ENCODE measurements at places on chromosomes 12 and 14. TPM values are rescaled to one million over a fixed set of nuclear protein-coding genes. Genes with fewer than 3 reads are reported as not detected.

The NINJ2 gene
- total RNA-seq, result 18.7 TPM

The ARMH4 gene
- 11.9 TPM for total RNA-seq

The TROAP gene
- 0.72 TPM for total RNA-seq

The CELA1 gene
- total RNA-seq, result not detected

The FGF23 gene
- total RNA-seq, result 0.76 TPM

DNA sequence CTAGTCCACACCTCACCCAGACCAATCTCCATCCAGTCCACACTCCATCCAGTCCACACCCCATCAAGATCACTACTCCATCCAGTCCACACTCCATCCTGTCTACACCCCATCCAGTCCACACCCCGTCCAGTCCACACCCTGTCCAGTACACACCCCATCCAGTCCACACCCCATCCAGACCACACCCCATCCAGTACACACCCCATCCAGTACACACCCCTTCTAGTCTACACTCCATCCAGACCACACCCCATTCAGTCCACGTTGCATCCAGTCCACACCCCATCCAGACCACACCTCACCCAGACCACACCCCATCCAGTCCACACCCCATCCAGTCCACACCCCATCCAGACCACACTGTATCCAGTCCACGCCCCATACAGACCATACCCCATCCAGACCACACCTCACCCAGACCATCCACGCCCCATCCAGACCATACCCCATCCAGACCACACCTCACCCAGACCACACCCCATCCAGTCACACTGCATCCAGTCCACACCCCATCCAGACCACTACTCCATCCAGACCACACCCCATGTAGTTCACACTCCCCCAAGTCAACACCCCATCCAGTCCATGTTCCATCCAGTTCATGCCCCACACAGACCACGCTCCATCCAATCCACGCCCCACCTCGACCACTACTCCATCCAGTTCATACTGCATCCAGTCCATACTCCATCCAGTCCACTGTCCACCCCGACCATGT, 116.6 kb upstream of the RTL1 start:
- H3K27ac ChIP-seq, result no peak overlapping the region
- no peaks in the 10 kb centered on the region for H3K4me1 ChIP-seq
- peaks cover 12% of the 10 kb centered on the region for H3K27me3 ChIP-seq
- no peak for DNase-seq

DNA sequence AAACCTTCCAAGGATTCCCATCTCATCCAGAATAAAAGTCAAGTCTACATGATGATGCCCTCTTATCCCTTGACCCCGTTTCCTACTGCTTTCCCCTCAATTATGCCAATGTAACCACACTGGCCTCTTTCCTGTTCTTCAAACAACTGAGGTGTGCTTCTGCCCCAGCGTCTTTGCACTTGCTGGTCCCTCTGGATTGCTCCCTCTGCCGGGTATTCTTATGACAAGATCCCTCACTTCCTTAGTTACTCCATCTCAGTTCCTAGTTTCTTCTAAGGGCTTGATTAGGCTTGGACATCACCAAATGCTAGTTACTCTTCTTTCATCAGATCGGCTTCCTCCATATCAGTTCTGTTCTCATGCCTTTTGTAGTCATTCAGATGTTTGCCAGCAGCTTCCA, 32.7 kb upstream of the PELI2 start:
- no peaks in the 10 kb centered on the region for H3K27me3 ChIP-seq
- no peaks in the 10 kb centered on the region for H3K36me3 ChIP-seq
- no peak overlapping the region for H3K4me3 ChIP-seq
- DNase-seq, result no peak
- H3K27ac ChIP-seq, result no peak overlapping the region
- H3K4me1 ChIP-seq, result no peaks in the 10 kb centered on the region

DNA sequence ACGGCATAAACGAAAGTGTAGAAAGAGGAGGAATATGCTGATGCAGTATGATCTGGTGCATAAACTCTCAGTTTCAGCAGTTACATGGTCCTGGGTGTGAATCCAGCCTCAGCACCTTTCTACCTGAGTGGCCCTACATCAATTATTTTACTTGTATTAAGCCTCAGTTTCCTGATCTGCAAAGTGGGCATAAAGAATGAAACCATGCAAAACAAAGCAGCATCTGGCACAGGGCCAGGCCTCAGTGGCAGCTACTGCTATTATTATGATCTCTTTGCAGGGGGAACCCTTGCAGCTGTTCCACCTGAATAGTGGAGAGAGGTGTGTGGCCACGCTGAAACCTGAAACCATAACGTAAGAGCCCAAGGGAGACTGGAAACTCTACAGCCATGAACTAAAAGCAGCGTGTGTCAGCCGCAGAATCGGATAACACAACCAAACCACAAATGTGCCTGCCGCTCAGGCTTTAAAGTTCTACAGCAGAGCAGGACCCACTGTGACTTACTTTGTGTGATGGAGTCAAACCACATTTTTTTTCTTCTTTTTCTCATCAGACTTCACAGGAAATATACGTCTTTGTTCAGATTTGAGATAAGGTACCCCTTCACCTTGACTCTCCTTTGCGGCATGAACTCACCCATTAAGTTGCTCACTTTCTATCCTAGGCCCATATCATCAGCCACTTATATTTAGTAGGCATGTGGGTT, 29.2 kb upstream of the FOS start:
- peaks cover 44% of the 10 kb centered on the region for H3K4me1 ChIP-seq
- H3K27ac ChIP-seq, result no peak overlapping the region
- no peak overlapping the region for H3K4me3 ChIP-seq

DNA sequence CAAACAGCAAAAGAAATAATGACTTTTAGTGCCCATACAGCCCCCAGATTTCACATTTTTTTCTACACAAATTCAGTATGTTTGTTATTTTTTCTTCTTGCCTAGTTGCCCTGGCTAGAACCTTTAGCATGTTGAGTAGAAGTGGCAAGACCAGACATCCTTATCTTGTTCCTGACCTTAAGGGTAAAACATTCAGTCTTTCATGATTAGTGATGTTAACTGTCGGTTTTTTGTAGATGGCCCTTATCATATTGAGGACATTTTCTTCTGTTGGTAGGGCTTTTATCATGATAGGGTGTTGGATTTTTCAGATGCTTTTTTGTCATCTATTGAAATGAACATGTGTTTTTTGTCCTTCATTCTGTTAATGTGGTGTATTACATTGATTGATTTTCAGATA, 17.1 kb downstream of the IRAK3 start:
- H3K36me3 ChIP-seq, result no peaks in the 10 kb centered on the region
- H3K4me1 ChIP-seq, result no peaks in the 10 kb centered on the region
- H3K4me3 ChIP-seq, result no peak overlapping the region
- no peak for DNase-seq
- H3K27me3 ChIP-seq, result no peaks in the 10 kb centered on the region

GRCh38 chr14:46290706-46291105, 360.9 kb downstream of the RPL10L start:
- no peaks in the 10 kb centered on the region for H3K36me3 ChIP-seq
- no peaks in the 10 kb centered on the region for H3K4me1 ChIP-seq
- no peaks in the 10 kb centered on the region for H3K27me3 ChIP-seq
- DNase-seq, result no peak
- H3K27ac ChIP-seq, result no peak overlapping the region
- no peak overlapping the region for H3K4me3 ChIP-seq

GRCh38 chr12:22415342-22416309, 81.1 kb upstream of the ST8SIA1 start:
- no peaks in the 10 kb centered on the region for H3K36me3 ChIP-seq
- peaks cover 34% of the 10 kb centered on the region for H3K4me1 ChIP-seq
- peak overlapping the region; percentile 61 for H3K27ac ChIP-seq
- H3K27me3 ChIP-seq, result no peaks in the 10 kb centered on the region

DNA sequence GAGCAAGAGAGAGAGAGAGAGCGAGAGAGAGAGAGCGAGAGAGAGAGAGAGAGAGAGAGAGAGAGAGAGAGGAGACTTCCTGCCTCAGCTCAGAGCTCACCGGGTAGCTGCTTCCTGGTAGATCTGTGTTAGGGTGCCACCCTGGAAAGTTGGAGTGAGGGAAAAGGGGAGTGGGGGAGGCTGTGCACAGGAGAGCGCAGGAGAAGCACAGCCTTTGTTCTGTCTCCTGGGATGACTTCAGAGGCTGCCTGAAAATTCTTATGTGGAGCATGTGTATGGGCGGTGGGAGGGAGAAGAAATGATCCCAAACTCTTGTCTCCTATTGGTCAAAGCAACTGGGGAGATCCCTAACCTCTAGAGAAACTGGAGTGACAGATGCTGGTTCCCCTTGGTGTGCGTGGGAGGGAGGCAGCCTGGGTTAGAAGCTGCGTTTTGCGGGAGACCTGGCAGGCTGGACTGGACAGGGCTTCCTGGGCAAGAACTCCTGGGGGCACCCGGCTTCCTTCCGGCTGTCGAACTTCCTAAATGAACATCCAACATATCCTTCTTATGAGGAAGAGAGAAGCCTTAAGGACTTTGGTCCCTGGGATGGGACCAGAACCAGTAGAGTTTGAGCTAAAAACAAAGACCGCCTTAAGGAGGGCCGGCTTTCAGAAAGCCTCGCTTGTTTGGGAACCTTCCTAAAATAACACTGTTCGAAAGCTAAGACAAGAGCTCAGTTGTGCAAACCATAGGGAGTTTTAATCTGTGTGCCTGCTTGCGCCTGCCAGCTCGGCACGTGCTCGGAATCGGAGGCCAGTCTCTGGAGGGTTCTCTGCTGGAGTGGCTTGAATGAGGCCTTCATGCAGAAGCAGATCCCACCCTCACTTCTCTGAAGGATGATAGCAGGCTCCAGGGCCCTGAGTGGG, 30.4 kb upstream of the BEGAIN start:
- no peak overlapping the region for H3K27ac ChIP-seq
- DNase-seq, result peak; percentile 43
- no peak overlapping the region for H3K4me3 ChIP-seq
- peaks cover 18% of the 10 kb centered on the region for H3K4me1 ChIP-seq

DNA sequence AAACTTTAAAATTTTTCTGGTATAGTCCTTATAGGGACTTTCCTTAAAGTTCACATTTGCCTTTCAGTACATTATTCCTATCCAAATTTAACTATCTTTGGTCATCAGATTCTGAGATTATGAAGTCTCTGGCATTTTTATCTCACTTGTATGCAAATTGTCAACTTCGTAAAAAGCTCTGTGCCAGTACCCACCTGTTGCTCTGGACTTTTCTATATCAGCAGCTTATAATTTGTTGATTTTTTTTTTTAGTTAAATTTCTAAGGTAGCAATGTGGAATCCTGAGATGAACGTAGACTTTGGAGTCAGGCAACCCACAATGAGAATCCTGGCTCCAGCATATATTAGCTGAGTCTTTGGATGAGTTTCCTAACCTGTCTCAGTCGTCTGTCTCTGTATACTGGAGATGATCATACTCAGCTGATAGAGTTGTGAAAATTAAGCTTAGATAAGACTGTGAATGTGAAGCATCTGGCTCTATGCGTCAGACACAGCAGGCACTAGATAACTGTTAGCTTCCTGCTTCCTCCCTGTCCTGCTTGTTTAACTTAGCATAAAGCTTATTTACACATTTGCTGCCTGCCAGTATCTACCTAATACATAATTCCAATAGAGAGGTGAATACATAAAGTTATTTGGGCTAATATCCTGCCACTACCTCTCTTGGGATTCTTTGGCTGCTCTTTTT, 59.8 kb downstream of the MARK3 start:
- no peak for DNase-seq
- H3K4me3 ChIP-seq, result no peak overlapping the region
- peaks cover 13% of the 10 kb centered on the region for H3K36me3 ChIP-seq
- H3K4me1 ChIP-seq, result peaks cover 31% of the 10 kb centered on the region

DNA sequence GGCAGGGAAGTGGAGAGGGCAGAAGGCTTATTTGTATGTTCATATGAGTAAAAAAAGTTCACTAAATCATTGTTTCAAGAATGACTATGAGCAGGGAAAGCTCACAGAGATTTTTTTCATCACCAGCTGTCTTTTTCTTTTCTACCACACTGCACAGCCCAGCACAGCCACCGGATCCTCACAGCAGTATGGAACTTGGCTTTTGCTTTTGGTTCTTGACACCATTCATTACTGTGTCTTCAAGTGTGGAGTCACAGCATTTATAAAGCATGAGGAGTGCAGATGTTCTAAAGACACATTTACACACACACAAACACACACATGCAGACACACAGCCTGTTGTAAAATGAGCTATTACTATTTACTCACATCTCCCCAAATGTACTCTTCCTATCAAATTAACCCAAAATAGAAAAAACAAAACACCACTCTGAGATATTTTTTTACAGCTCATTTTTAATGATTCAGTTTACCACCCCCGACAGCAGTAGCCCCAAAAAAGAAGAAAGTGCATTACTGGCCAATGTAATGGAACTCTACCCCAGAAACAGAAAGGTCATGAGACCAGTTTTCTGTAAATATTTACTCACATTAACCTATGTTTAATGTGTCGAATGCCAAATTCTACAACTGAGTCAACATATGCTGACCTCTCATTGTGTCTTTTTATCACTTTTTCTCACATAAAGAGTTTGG, 60.5 kb downstream of the BTG1 start:
- no peaks in the 10 kb centered on the region for H3K36me3 ChIP-seq
- no peak overlapping the region for H3K27ac ChIP-seq
- no peak for DNase-seq
- H3K4me1 ChIP-seq, result no peaks in the 10 kb centered on the region

DNA sequence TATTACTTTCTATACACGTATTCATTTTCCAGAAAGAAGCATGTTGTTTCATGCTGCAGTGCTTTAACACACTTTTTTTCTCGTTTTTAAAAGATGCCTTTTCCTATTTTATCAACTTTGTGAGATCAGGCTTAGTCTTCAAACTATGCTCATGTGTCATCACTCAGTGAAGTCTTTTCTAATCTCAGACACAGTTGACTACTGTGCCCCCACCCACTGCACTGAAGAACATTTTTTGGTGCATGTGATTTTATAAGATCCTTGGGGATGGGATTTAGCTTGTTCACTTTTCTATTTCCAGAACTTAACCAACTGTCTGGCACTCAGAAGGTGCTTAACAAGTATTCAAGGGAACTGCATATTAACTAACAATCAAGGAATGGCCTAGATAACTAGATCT, 85.5 kb downstream of the CDK17 start:
- no peaks in the 10 kb centered on the region for H3K36me3 ChIP-seq
- no peak for DNase-seq
- H3K4me3 ChIP-seq, result no peak overlapping the region

GRCh38 chr12:48796976-48797375, 8.1 kb upstream of the ADCY6 start:
- DNase-seq, result no peak
- no peaks in the 10 kb centered on the region for H3K27me3 ChIP-seq
- no peak overlapping the region for H3K4me3 ChIP-seq
- H3K4me1 ChIP-seq, result peaks cover 9% of the 10 kb centered on the region

All from heart right ventricle (tissue), 16 donors.